ENCODE measurements at places on chromosomes 4 and X.

GRCh38 chrX:63884821-63885790, 100.1 kb upstream of the ARHGEF9 start:
- no peak for DNase-seq

- DNase-seq = no peak
Measured at GRCh38 chrX:123665197-123665596, 67.7 kb downstream of the THOC2 start.

DNA sequence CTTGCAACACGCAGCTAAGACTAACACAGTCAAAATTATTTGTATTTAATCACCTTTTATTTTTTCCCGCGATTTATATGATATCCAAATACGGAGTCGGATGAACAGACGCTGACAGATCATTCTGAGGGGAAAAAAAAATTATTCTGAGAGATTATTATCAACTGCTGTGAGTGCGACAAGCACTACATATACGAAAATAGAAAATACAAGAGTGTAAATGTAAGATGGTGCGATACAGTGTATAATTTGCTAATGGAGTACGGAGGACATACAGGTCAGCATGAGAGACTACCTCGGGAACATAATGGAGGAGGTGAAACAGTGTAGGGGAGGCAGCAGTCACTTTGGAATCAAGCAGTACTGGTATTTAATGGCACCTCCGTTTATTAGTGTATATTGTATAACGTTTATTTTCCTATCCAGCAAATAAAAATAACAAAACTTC, 2.8 kb upstream of the LIN54 start:
- no peak for DNase-seq

DNA sequence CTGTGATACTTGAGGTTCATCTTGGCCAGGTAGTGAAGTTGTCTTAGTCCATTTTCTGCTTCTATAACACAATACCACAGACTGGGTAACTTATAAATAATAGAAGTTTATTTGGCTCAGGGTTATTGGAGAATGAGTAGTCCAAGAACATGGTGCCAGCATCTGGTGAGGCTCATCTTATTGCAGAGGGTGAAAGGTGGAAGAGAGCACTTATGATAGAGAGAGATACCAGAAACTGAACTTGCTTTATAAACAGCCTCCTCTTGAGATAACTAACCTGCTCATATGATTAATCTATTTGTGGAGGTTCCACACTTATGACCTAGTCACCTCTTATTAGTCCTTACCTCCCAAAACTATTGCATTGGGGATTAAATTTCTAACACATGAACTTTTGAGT, 1.6 kb downstream of the C4orf51 start:
- DNase-seq = no peak

GRCh38 chr4:41256131-41256739, 493 bp upstream of the UCHL1 start:
- no peak for DNase-seq

GRCh38 chr4:88628746-88629145, 36.5 kb downstream of the HERC3 start:
- no peak for DNase-seq

DNA sequence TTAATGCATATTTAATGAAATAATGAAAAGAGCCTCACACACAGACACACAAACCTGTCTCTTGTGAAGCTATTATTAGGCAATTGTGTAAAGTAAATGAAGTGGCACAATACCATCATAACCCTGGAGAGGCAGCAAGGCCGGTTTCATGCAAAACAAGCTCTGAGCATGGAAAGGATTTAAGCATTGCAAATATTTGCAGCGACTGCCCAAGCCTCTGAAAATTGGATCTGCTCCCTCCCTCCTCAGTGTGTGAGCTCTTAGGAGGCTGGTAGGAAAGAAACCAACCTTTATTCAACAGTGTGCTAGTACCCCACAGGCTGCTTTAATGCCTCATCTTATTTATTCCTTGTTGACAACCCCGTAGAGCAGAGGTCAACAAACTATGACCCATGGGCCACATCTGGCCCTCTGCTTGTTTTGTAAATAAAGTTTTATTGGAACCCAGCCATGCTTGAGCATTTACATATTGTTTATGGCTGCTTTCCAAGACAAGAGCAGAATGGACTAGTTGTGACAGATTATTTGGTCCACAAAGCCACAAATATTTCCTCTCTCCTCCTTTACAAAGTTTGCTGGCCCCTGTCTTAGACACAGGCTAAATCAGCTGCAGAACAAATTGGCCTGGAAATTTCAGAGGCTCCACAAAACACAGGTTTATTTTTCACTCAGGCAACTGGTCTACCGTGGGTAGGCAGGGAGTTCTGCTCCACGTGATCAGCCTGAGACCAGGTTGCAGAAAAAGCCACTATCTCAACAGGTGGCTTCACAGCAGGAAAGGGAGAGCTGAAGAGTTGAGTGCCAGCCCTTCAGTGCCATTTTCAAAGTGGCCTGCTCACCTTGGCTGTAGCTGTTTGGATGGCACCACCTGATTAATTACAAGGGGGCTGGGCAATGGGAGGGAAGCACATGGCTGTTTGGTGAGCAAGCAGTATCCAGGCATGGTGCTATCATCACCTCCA, 16.8 kb downstream of the RS1 start:
- no peak for DNase-seq

GRCh38 chrX:14411326-14411725, 118.0 kb upstream of the GLRA2 start:
- no peak for DNase-seq

- no peak for DNase-seq
Measured at GRCh38 chr4:76363556-76364290, 57.2 kb downstream of the STBD1 start.

DNA sequence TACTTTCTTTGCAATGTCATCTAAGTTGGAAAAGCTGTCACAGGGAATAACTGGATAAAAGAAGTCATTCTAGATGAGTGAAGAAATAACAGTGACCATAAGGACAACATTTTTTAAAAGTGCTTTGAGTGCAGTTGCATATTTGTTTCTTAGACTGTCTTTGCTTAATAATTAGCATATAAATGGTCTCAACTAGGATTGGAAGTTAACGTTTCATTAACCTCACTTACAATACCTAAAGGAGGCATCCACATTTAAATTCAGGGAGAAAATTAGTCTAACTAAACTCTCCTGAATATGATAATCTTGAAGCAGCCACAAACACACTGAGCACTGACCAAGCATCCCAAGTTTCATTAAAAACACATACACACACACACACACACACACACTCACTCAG, 780.7 kb downstream of the PCDH18 start:
- DNase-seq = no peak

DNA sequence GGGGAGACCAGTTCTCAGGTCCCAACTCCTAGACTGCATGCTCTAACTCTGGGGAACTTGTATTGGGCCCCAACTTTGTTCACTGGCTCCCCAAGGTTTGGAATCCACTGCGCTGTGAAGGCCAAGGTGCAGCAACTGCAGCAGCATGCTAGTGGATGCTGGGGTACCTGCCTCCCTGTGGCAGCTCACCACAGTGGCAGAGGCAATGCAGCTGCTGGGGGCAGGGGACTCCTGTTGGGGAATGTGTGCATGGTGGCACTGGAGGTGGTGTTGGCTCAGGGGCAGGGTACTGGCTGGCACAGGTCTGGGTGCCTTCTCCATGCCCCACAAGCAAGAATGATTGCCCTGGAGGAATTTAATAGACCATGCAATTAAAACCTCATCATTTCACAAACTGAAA, 493.4 kb upstream of the GALNT7 start:
- no peak for DNase-seq

DNA sequence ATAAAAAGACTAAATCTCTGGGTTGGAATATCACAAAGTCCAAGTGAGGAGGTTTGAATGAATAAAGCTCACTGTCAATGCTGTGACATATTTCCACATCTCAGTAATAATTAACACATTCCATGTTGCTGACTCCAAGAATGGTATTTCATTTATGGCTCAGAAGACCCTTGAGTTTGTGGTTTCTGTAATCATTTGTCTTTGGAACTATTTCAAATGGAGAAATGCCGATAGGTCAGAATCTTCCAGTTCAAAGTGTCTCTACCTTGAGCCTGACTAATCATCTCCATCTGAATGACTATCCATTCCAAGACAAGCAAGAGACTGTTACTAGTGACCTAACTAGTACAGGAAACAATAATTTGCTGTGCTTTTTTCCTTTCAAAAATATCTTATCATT, 24.2 kb upstream of the SLC2A9 start:
- no peak for DNase-seq

GRCh38 chr4:138056541-138056940, 185.6 kb downstream of the SLC7A11 start:
- DNase-seq = no peak

DNA sequence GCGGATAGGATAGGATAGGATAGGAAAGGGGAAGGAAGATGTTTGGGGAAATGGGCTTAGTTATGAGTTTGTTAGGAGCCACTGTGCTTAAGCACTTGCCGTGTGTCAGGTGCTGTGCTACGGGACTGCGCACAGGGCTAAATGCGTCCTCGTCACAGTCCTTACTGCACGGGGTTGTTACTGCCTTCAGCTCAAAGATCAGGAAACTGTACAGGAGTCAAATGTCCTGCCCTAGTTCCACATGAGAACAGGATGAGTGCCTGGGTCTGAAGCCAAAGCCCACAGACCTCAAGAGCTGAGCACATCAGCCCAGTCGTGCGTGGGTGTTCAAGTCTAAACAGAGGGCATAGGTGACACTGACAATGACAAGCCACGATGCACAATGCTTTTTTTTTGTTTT, 15.0 kb downstream of the ACSL1 start:
- no peak for DNase-seq

DNA sequence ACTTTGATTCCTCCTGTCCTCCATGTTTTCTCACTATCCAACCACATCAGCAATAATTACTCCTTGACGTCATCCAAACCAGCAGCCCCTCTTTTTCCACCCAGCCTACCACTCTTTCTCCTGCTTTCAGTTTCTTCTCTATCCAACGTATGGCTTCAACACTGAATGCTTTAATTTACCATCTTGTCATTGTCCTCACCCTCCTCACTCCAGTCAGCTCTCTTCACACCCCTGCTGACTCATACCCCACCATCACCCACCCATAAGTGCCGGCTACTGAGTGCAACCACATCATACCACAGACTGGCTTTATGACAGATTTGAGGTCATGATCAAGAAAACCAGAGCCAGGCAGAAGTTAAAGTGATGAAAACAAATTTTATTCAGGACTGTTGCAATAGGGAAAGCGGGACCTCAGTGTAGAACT, 9.8 kb upstream of the ANXA5 start:
- DNase-seq = peak; percentile 73

DNA sequence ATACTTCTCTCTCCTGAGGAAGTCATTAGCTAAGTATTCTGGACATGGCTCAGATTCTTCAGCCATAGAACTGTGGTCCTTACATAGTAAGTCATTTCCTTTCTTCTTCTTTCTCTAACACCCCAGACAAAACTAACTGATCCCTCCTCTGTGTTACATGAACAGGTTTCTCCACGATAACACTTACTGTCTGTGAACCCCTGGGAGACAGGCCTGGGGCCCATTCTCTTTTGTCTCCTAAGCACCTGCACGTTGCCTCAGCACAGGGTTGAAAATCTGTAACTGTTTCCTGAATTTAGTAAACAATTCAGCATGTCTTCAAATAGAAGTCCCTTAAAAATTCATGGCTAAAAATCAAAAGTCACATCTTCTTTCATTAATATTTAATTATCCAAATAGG, 24.7 kb downstream of the APBB2 start:
- no peak for DNase-seq

DNA sequence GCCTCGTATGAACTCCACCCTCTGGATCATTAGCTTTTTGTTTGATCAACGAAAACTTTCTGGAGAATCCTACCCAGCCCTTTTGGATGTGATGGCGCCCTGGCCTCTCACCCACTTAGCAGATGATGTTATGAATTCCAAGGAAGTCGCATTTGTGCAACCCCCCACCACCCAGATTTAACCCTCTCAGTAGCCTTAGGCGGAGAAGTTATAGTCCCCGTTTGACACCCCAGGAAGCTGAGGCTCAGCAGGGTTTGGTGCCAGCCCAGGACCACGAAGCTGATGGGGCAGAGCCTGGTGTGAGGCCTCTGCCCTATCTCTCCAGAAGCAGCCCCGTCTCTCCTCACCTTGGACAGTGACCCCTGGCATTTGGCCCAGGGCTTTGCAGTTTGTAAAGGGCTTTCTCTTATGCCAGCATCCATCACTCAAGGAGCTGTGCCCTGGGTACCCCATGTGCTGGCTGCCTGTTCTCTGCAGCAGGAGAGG, 1.0 kb downstream of the WFS1 start:
- no peak for DNase-seq

Measured in stimulated activated CD8-positive, alpha-beta memory T cell treated with anti-CD3 and anti-CD28 coated beads, Interleukin-7, amount 100 ng/mL, for 48 hours (primary cell).